Central memory CD4-positive, alpha-beta T cell (primary cell): ENCODE measurements at places on chromosomes 7 and 10.

DNA sequence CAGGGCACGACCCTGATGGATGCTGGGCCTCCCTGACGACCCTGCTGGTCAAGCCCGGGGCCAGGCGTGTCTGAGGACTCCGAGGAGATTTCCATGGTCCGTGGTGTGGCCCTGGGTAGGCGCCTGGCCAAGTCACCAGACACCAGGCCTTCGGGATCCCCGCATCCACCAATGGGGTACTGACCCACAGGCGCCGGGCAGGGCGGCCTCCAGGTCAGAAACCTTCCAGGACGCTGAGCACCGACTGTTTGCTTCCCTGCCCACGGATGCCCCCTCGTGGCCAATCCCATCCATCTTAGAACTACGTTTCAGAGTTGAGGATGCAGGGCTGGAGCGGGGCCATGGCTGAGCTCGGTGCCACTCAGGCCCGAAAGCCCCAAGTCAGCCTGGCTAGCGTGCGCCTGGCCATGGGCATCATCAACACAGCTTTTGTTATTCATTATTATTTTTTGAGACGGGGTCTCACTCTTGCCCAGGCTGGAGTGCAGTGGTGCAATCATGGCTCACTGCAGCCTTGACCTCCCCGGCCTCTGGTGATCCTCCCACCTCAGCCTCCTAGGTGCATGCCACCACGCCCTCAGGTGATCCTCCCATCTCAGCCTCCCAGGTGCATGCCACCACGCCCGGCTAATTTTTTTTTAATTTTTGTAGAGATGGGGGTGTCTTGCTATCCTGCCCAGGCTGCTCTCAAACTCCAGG lies 7.1 kb upstream of the AMZ1 start:
- DNase-seq = no peak

DNA sequence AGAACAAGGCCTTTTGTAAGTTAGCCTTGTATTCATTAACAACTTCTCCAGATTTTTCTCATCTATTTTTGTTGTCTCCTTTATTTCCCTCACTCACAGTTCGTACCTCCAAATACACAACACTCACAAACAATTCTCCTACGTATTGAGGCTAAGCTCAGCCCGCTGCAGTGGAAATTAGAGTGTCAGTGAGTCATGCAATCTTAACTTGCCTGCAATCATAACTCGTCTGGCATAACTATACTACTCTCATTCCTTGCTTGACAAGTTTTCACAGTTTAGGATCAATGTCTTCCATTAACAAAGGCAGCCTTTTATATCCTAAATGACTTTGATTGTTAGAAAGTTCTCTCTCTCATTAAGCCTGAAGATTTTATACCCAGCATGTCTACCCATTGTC lies 23.8 kb downstream of the TMEM196 start:
- no peak for DNase-seq

DNA sequence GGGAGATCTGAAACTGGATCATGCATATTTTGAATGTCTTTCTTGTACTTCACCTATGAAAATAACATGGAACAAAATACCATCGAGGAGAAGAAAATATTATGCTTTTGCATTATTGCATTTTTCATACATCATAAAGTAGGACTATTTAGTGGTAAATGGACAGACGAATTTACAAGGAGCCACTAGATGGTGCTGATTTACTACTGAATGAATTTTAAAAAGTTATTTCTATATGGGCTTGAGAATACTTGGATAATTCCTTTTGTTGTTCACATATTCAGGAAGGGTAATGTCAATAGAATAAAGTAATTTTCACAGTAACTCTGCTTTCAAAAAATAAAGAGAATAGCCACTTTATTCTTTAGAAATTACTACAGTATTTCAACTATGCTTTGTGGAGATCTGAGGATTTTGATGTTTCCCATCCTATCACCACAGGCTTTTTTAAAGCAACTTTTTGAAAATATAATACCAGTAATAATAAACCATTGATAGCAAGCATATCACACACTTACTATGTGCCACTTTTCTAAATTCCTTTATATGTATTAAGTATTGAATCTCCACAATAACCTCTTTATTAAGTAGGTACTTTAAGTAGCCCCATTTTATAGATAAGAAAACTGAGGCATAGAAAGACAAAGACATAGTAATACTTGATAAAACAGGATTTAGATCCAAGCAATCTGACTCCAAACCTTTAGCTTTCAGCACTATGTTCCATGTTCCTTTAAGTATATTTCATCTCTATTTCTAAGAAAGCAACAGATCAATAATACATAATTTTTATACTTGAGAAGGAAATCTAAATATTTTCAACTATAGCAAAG lies 38.6 kb downstream of the NEBL start:
- no peak for DNase-seq

DNA sequence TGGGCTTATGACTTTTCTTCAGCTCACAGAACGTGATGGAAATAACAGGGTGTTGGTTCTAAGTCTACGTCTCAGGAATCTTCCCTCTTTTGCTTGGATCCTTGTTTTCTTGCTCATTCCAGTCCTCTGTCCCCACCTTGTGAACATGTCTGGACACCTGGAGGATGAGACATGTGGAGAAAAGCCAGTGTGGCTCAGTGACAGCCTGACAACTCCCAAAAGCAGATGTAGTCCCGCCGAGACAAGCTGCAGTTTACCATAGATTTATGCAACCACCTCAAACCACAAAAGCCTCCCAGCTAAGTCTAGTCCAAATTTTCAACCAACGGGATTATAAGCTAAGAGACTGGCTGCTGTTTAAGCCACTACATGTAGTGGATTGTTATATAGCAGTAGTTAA lies 476.1 kb downstream of the SH2D4B start:
- DNase-seq = no peak

- DNase-seq = peak; percentile 83
These were observed at the start of gene AKR1B1 for GRCh38 chr7:134458806-134459698. Gene AKR1B1, minus strand, starts transcription at chr7:134459100. Its CDS starts 38 bp downstream, at chr7:134459062.

GRCh38 chr7:111666260-111666659 lies 104.0 kb upstream of the IMMP2L start:
- no peak for DNase-seq

GRCh38 chr10:101693651-101693977 lies 1.4 kb downstream of the FBXW4 start:
- DNase-seq = no peak

DNA sequence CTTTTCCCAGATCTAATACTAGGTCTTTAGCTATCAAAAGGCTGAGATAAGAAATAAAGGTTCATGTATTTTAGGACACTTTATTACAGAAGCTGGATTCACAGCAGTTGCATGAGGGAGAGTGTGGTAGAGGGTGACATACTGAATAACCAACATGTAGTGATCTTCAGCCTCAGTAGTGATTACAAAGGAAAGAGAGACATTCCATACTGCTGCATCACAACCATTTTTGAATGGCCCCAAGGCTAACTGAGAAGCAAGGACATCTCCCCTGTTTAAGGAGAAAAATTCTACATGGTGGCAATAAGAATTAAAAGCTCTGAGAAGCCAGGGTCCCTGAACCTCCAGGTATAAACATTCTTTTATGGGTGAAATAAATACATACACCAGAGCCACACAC lies 35.3 kb downstream of the COG5 start:
- no peak for DNase-seq

GRCh38 chr10:7388602-7389001 lies 22.2 kb downstream of the SFMBT2 start:
- peak; percentile 12 for DNase-seq

GRCh38 chr10:79170993-79171392 lies 102.2 kb downstream of the ZMIZ1 start:
- no peak for DNase-seq

DNA sequence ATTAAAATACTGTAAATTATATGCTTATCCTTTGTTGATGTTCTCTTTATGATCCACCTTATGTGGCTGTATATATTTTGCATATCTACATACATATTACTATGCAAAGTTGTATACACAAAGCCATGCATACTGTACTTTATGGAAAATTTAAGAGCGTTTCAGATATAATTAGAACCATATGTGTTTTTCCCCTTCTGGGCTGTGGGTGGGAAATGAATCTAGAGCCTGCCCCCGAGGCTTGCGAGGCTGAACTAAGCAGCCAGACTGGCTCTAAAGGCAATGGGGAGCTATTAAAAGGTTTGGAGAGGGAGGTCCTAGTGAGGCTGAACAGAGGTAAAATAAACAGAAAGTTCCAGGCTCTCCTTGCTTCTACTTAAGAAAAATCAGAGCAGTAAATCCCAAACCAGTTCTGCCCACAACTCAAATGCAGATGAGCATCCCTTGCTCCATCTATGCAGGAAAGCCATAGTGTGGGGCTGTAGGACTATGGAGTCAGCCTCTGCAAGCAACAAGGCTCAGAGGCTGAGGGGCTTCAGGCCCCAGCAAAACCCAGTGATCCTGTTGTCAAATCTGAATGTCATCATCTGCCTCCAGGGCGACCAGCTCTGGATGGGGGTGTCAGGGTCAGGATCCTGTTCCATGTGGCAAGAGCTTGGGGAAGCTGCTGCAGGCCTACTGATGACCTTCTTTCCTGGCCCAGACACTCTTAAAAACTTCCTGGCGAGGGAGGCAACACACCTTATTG lies 14.1 kb upstream of the DDIT4 start:
- DNase-seq = no peak
